ENCODE measurements at places on chromosomes 16 and 17.

DNA sequence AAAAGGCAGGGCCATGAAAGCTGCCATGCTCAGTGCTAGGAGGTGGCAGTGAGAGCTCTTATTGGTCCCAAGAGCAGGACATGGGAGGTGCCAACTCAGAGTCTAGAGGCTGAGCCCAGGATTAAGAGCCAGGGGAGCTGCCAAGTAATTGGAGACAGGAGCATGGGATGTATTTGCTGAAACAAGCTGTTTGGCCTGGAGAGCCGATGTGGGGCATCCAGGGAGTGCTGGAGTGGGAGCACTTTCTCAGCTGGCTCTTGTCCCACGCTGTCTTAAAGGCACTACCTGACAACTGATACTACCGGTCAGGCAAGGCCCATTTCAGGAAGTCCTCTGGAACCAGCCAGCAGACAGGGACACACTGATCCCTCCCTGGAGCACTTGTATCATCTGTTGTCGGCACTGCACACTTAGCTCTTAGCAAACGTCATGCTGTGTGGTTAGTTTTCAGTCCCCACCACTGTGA is 19.3 kb downstream of the ANKFN1 start:
- no peak for DNase-seq

DNA sequence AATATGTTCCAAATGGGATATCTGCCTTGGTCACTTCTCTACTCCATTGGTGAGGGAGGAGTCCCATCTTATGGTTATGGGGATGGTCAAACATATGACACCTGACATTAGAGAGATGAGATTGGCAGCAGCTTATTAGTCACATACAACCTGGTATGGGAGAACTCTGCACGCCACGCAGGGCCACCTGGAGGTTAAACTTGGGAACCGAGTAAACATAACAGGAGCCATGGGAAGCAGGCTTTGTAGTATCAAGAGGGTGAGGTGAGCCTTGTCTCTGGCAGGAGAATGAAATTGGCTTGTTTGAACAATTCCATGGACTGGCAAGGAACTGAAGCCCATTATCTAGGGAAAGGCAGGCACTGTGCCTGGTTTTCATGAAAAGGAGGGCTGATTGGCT is 238.7 kb upstream of the ELAC2 start:
- DNase-seq: no peak

- no peak for DNase-seq
Observed at GRCh38 chr16:84999200-84999599, 12.1 kb downstream of the ZDHHC7 start.

GRCh38 chr17:39327109-39327508 is 74.3 kb downstream of the FBXL20 start:
- DNase-seq: no peak

- no peak for DNase-seq
Observed at GRCh38 chr16:50449800-50450199, 81.0 kb upstream of the BRD7 start.

- no peak for DNase-seq
Observed at GRCh38 chr16:896261-897199, 74.3 kb downstream of the LMF1 start.

GRCh38 chr17:38852771-38853291 is 690 bp downstream of the RPL23 start:
- no peak for DNase-seq

Data from activated T-cell treated with anti-CD3 and anti-CD28 coated beads for 24 hours (primary cell).